ENCODE measurements at places on chromosomes 2 and 18.

DNA sequence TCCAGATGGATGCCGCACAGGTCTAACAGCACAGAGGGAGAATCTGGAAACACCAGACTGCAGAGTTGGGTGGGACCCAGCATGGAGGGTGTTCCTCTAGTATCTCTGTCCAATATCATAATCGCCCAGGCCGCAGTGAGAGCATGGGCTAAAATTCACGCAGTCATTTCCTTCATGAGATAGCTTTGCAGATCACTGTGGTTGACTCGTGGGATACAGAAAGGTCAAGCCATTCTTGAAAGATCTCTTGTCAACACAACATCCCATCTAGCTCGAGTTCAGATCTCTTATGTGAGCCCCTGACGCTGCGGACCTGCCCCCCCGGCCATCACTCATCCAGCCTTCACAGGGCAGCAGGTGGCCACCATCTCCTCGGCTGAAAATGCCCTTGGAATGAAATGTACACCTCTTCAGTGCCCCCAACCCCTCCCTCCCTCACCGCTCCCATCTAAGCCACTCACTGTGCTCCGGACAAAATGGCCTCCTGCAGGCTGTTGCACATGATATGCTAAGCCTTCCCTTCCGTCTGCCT lies 45.9 kb downstream of the FOSL2 start:
- DNase-seq: no peak

DNA sequence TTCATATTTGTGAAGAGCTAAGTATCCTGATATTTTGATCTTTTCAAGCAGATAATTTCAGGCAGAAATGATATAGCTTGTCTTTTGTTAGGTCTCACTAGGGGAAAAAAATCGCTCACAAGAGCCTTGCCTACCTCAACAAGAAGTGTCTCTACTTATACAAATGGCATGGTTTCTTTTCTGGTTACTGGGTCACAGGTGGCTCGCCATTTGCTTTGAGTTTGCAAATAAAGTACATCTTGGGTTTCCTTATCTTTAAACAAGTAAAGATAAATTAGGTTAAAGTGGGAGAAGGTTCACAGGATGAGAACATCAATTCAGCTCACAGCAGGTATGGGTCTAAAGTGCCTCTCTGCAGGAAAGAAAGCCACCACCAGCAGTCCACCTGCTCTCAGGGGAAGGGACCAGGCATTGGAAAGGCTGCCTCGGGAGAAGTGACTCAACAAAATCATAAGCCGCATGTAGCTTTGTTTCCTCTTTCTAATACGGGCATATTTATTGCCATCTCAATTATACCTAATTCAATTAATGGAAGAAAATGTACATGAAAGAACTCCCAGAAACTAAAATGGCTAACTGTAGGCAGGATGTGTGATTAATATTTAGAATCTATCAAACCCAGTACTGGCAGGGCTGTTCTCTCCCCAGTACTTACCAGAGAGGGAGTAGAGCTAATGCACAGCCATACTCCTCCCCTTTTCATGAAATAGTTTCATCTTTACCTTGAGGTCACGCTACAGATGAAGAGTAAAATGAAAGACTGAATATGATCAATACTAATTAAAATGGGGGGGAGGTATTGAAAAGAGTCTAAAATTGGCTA lies 28.3 kb downstream of the CDC42EP3 start:
- no peak for DNase-seq

GRCh38 chr2:86107031-86107430 lies 996 bp downstream of the PTCD3 start:
- no peak for DNase-seq

- no peak for DNase-seq
Observed at GRCh38 chr2:236653863-236654262, 84.2 kb downstream of the ACKR3 start.

GRCh38 chr18:42182728-42183700 lies 228.0 kb downstream of the PIK3C3 start:
- peak; percentile 54 for DNase-seq

GRCh38 chr2:226548732-226549131 lies 250.9 kb downstream of the IRS1 start:
- no peak for DNase-seq

DNA sequence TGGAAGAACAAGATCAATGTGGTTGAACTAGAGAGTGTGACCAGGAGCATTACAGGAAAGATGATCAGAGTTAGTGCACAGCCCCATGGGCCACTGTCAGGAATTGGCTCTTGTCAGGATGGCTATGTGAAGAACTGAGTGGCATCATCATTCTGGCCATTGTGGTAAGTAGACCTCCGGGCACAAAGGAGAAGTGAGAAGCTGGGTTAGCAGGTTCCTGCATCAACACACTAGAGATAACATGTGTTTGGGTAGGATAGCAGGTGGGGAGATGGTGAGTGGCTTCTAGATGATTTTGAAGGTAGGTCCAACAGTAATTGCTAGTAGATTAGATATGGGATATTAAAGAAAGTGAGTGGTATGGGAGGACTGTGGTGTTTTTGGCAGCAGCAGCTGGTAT lies 408.2 kb downstream of the TSN start:
- no peak for DNase-seq

GRCh38 chr2:179898873-179899272 lies 37.5 kb upstream of the ZNF385B start:
- DNase-seq: peak; percentile 19

DNA sequence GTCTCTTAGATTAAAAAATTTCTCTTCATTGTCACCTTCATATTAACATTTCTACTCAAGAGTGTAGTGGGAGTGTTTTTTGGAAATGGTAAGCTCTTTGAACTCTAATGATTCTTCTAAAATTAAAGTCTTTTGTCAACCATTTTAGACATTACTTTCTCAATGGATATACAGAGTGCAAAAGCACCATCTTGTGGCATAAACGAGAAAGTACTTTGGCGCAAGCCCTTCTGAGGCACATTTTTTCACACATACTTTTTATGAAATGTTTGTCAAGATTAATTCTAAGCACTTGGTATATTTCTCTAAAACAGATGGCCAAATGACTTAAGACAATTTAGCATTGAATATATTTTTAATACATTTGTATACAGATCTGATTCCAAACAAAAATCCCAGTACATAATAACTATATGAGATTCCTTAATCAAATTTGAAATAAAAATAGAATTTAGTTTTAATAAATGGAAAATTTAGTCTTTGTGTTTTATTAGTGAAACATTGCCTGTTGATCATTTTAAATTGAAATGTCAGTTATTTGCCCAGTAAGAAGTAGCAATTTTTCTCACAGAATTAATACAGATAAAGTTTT lies 63.3 kb upstream of the GALNT5 start:
- DNase-seq: peak; percentile 74

DNA sequence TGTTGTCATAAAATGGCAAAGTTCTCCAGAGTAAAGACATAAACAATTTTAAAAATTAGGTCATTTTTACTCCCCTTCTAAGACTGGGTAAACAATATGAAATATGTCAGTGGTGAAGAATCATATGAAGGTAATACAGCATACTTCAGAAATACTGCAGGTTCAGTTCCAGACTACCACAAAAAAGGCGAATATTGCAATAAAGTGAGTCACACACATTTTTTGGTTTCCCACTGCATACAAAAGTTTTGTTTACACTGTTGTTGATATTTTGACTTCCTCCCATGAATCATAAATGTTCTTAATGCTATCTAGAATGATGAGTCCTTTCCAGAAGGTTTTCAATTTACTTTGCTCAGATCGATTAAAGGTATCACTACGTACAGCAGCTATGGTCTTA lies 73.5 kb downstream of the SMC6 start:
- peak; percentile 11 for DNase-seq

DNA sequence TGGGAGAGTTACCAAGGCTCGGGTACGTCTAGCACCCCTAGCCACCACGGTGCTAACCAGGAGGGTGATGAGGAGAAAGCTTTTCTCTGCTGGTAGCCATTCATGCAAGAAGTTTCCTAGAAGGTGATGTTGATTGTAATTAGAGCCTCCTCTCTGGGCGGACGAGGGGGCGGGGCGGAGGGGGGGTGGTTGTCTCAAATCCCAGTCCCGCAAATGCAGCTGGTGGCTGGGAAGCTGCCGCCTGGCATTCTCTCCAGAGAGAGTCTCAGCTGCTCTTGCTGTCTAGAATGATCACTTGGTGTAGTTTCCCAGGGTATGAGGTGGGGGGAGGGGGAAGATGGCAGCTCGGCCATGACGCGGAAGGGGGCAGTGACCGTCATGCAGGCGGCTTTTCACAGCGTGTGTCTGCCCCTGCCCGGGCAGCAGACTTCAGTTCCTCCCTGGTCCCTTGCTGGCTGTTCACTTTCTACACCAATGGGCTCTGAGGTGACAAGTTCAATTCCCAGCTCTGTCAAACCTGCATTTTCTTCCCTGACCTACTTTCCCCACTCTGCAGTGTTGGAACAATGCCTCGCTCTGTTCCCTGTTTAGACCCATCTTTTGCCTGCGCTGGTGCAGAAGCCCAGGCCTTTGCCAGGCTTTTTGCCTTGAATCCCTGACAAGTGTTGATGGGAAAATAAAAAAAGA lies 61.5 kb upstream of the KLF7 start:
- DNase-seq: peak; percentile 38

DNA sequence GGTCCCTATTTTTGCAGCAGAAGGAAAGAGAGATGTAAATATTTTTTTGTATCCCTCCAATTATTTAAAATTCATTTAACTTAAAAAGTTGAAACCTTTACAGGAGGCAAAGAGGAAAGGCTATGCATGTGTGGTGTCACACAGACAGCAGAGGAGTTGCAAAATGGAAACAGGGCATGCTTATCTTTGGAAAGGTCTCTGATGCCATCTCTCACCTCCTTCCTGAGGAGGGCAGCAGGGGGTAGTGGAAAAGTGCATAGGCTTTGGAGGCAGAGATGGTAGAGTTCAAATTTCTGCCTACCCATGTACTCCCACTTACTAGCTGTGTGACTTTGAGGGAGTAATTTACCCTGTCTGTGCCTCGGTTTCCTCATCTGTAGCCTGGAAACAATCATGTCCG lies 99.6 kb upstream of the MCFD2 start:
- DNase-seq: no peak

DNA sequence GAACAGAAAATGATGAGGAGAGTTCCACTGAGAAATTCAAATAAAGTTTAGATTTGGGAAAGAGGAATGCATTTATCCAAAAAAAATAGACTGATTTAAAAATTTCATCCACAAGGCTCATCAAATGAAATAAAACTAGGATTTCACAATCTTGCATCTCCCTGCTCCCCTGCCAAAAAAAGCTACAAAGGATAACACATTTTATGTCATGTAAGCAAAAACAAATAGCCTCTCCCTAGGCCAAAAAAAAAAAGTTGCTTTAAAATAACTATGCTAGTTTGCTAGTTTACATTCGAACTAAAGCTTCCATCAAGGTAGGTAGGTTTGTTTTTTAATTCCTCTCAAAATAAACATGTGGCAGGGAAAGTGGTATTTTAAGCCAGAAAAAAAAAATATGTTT lies 465.5 kb upstream of the ID2 start:
- peak; percentile 49 for DNase-seq

GRCh38 chr18:12233378-12233777 lies 20.8 kb upstream of the CIDEA start:
- no peak for DNase-seq

DNA sequence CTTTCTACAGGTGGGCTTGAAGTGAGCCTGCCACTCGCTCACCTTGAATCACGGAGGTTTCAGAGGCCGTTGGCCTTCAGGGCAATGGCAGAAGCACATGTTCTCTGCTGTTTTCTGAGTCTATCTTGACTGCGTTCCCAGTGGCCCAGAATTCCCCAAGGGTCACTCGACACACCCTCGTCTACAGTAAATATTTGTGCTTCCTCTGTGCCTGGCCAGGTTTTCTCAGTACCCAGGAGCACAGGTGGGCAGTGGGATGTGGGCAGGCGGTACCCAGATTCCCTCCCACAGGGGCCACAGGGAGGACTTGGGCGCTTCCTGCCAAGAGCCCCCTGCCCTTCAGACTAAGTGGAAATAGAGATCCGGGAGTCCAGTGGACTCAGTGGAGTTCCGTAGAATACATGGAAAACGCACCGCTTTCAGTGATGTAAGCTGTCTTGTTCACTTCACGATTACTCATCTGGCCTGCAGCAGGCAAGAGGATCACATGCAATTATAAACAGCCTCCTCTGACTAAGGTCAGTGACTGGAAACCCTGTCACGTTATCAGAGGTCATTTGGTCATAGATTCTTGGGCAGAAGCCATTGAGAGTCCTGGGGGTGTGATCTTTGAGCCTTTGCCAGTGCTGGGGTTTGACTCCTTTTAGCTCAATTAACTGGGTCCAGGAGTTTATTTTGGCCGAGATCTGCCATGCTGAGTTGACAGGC lies 179.8 kb downstream of the NEDD4L start:
- peak; percentile 91 for DNase-seq

DNA sequence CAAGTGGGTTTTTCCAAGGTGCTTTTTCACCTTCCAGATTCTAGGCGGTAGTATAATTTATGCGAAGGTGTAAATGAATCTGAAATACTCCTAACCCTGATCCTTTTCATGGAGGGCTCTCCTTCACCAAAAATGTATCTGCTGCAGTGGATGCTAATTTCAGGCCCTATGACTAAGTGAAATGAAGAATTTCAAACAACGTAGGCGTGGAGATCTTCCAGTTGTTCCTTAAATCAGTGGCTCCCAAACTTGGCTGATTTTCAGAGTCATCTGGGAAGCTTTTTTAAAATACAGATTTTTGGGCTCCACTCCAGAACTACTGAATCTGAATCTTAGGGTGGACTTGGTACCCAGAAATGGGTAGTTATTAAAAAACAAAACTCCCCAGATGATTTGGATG lies 5.5 kb downstream of the GCKR start:
- peak; percentile 24 for DNase-seq

GRCh38 chr18:3265564-3266033 lies 3.7 kb downstream of the MYL12B start:
- no peak for DNase-seq

DNA sequence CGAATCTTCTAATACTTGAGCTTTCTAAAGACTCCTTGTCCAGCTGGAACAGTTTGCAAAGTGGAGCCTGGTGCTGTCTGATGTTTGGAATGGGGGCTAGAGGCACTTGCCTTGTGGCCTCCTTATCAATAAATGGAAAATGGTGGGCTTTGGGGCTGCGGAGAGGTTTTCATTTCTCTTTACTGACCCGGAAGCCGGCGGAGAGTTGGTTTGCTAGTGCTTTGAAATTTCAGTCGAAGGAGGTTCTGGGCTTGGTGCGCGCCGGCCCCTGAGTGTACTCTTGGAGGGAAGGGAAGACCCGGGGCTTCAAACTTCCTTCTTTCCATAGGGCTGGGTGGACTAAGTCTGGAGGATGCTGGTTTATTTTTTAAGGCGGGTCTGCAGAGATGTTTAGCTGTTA lies 714 bp downstream of the RPIA start:
- peak; percentile 5 for DNase-seq

DNA sequence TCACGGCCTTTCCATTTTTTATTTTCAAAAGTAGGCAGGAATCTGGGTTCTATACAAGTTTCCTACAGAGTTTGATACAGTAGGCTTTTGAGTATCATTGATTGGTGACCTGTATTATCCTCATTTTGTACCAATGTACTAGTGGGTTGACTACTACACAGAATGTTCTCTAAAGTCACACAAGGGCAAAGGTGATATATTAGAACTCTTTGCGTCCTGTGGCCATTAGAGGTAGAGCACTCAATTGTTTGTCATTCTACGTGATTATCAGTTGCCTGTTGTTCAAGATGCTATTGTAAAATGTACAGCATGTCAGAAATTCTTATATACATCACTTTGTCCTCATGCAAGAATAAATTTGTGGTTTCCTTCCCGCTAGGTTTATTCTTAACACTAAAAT lies 24.8 kb downstream of the WDR75 start:
- no peak for DNase-seq

- peak; percentile 17 for DNase-seq
Observed at GRCh38 chr2:195709901-195710806, 53.1 kb downstream of the SLC39A10 start.

Data from AG10803 (cell line).